ENCODE measurements at places on chromosomes 7 and 10. TPM values are rescaled to one million over a fixed set of nuclear protein-coding genes. Genes with fewer than 3 reads are reported as not detected.

The SLC16A12 gene
- total RNA-seq = not detected

DNA sequence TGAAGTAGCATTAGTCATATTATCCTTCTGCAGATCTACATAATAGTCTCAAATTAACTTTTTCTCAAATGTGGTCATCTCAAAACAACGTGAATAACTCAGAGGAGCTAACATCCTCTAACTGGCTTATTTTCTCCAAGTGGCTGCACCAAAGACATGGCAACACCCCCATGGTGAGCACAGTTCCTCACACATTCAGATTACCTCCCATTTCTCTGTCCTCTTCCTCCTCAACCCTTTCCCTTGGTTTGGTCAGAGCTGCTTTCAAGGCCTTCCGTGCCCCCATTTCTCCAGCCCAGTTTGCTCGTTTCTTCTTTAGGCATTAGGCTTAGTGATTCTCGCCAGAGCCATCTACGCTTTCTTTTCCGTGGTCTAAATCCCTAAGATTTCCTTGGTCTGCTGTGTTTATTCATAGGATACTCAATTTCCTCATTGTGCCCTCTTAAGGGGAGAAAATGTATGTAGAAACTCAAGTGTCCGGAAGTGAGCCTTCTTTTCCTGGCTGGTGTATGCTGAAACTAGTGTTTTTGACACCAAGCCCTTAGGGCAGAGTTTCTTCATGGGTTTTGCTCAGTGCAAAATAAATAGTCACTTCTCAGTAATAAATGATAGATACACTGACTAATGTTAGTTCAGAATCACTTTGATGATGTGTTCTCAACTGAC lies 2.6 kb downstream of the MET start:
- no peak overlapping the region for H3K27ac ChIP-seq
- DNase-seq = no peak
- peaks cover 16% of the 10 kb centered on the region for H3K4me1 ChIP-seq
- no peaks in the 10 kb centered on the region for H3K27me3 ChIP-seq
- no peak overlapping the region for H3K4me3 ChIP-seq

The HOXA13 gene
- total RNA-seq = 2.5 TPM

DNA sequence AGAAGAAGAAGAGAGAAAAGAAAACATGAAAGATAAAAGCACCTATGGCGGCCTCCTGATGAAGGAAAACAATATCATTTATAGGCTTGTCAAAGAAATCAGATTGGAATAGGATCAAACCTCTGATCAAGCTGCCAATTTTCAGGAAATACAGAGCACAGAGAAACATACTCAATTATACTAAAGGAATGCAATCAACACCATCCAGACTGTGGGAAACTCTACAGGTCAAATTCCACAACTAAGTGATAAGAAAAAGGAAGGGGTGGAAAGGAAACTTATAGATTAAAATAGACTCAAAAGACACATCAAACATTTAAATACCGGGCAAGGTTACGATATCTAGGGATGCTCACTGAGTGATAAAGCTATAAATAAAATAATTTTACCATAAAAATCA lies 39.3 kb downstream of the AOAH start:
- H3K36me3 ChIP-seq = no peaks in the 10 kb centered on the region
- no peaks in the 10 kb centered on the region for H3K27me3 ChIP-seq
- no peak overlapping the region for H3K4me3 ChIP-seq
- DNase-seq = no peak
- H3K4me1 ChIP-seq = peaks cover 8% of the 10 kb centered on the region

The CNPY1 gene
- not detected for total RNA-seq

The CROT gene
- total RNA-seq = 13.4 TPM

DNA sequence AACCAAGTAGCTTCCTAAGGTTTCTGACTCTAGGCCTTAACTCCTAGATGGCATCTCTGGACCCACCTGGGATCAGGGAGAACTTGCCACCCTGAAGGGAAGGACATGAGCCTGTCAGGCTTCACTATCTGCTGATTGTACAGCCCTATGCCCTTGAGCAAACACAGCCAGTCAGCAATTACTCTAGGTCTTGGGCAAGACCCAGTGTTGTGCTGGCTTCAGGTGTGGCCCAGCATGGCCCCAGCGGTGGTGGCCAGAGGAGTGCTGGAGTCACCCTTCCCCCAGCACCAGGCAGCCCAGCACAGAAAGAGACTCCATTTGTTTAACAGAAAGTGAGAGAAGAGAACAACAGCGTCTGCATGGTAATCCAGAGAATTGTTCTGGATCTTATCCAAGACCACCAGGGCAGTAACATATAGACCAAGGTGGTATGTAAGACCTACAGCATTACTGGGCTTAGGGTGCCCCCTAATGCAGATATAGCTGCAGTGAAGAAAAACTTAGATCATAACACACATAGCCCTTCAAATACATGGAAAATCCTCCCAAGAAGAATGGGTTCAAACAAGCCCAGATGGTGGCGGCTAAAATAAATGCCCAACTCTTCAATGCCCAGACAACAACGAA lies 207.7 kb downstream of the MAGI2 start:
- no peaks in the 10 kb centered on the region for H3K27me3 ChIP-seq
- peak; percentile 15 for DNase-seq
- H3K36me3 ChIP-seq = no peaks in the 10 kb centered on the region
- H3K27ac ChIP-seq = no peak overlapping the region
- 0 out of 2 replicates have a peak, but pooled peaks cover 3% of the 10 kb centered on the region for H3K4me1 ChIP-seq

DNA sequence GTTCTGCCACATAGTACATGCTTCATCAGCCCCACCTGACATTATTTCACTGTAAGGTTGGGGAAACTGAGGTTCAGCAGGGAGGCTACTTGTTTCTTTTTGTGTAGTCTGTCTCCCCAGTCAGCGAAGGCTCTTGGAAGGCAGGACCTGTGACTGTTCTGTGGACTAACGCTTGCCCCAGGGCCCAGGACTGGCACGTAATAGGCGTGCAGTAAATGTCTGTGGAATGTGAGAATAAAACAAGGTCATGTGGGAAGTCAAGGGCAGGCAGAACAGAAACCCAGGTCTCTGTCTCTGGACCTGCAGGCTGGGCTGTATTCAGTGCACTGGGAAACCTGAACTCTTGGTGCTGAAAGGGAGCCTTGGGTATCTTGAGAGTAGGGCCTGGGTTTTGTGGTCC lies 168.7 kb downstream of the RPS24 start:
- H3K4me1 ChIP-seq = peaks cover 15% of the 10 kb centered on the region
- no peaks in the 10 kb centered on the region for H3K27me3 ChIP-seq
- H3K27ac ChIP-seq = no peak overlapping the region
- H3K36me3 ChIP-seq = no peaks in the 10 kb centered on the region

DNA sequence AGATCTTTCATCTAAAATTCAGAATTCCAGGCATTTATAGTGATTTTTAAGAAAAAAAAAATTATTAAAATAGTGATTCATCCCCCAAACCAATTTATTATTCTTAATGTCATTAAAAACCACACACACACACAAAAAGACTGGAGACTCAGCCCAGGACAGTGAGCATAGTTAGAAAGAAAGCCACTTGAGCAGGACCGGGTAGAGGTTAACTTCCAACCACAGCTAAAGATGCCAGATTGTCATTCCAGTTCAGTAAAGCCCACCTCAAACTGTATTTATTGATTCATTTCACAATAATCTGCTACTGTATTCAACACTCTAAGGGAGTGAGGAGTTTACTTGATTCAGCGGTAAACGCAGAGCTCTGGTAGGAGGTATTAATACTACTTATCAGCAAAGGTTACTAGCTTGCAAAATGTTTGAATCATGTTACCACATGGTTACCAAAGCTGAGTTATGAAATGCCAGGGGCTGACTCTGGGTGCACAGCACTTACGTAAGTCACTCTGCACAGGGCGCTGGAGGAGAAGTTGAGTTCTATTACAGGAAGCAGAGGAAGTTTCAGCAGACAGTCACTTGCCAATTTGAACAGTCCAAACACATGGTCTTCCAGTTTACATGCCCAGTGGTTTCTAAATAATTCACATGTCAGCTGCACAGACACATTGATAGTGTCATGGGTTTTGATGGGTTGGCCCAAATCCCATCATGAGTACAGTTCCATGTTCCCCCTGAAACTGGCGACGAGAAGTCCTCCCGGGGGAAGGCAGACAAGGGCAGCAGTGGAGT lies 64.6 kb downstream of the KLF6 start:
- DNase-seq = no peak
- 0 out of 2 replicates have a peak, but pooled peaks cover 3% of the 10 kb centered on the region for H3K4me1 ChIP-seq
- no peaks in the 10 kb centered on the region for H3K27me3 ChIP-seq
- no peak overlapping the region for H3K27ac ChIP-seq

The ASZ1 gene
- not detected for total RNA-seq

GRCh38 chr7:55570939-55571338 lies 1.4 kb downstream of the VOPP1 start:
- peaks cover 34% of the 10 kb centered on the region for H3K36me3 ChIP-seq
- H3K27me3 ChIP-seq = no peaks in the 10 kb centered on the region
- H3K4me3 ChIP-seq = peak overlapping the region; percentile 96
- H3K27ac ChIP-seq = peak overlapping the region; percentile 86
- H3K4me1 ChIP-seq = peaks cover 57% of the 10 kb centered on the region

DNA sequence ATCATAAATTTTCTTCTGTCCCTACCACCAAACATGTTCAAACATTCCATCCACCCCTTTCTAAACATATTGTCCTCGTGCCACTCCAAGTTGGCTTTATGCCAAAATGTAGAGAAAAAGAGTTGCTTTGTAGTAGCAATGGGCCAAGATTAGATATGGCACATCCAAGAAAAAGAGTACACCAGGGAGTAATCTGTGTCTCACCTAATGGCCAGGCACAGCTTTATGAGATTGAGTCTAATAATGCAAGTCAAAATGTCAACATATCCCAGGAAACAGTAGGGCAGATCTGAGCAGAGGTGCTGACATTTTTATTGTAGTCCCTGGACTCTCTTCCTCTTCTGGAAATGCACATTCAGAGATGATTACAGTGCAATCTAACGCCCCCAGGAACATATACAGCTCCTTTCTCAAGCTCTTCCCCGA lies 5.7 kb upstream of the OR6V1 start:
- H3K27ac ChIP-seq = no peak overlapping the region
- peaks cover 66% of the 10 kb centered on the region for H3K4me1 ChIP-seq
- no peaks in the 10 kb centered on the region for H3K36me3 ChIP-seq
- H3K27me3 ChIP-seq = no peaks in the 10 kb centered on the region
- no peak overlapping the region for H3K4me3 ChIP-seq

- H3K27me3 ChIP-seq = no peaks in the 10 kb centered on the region
- no peak overlapping the region for H3K27ac ChIP-seq
- no peaks in the 10 kb centered on the region for H3K36me3 ChIP-seq
- no peaks in the 10 kb centered on the region for H3K4me1 ChIP-seq
These were observed 40.4 kb upstream of the DMTF1 start for GRCh38 chr7:87111877-87112276.

DNA sequence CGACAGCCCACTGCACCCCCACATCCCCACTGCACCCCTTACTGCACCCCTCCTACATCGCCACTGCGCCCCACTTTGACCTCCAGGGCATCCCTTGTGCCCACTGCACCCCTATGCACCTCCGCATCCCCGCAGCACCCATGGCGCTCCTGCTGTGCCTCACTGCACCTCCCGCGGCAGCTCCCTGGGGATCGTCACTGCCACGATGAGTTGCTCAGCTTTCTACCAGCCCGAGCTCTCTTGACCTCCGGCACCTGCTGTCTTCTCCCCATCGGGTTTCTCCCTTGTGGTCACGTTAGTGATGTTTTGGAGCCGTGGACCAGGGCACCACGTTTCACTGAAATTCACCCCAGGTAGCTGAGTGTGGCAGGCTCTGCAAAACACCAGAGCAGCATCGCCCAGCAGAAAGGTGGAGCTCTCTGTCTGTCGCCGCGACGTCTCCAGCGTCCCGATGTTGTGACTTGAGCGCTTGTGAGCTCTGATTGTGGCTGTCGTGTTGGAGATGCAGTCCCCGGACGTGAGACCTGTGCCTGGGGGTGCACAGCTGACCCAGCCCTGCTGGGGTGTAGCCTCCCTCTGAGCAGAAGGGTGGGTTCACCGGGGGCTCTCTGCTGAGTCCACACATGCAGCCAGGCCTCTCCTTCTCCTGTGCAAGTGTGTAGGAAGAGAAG lies 147.7 kb downstream of the DNAJB6 start:
- H3K4me1 ChIP-seq = 0 out of 2 replicates have a peak, but pooled peaks cover 3% of the 10 kb centered on the region
- no peaks in the 10 kb centered on the region for H3K27me3 ChIP-seq
- DNase-seq = no peak
- H3K36me3 ChIP-seq = no peaks in the 10 kb centered on the region
- H3K4me3 ChIP-seq = no peak overlapping the region

- H3K36me3 ChIP-seq = no peaks in the 10 kb centered on the region
- no peaks in the 10 kb centered on the region for H3K27me3 ChIP-seq
- DNase-seq = no peak
- H3K27ac ChIP-seq = no peak overlapping the region
- H3K4me3 ChIP-seq = no peak overlapping the region
These were observed 113.6 kb upstream of the RET start for GRCh38 chr10:42963312-42963711.

GRCh38 chr7:47583739-47584535 lies 2.0 kb upstream of the TNS3 start:
- H3K27me3 ChIP-seq = no peaks in the 10 kb centered on the region
- DNase-seq = no peak
- no peak overlapping the region for H3K27ac ChIP-seq
- H3K4me3 ChIP-seq = no peak overlapping the region
- H3K4me1 ChIP-seq = peaks cover 43% of the 10 kb centered on the region

DNA sequence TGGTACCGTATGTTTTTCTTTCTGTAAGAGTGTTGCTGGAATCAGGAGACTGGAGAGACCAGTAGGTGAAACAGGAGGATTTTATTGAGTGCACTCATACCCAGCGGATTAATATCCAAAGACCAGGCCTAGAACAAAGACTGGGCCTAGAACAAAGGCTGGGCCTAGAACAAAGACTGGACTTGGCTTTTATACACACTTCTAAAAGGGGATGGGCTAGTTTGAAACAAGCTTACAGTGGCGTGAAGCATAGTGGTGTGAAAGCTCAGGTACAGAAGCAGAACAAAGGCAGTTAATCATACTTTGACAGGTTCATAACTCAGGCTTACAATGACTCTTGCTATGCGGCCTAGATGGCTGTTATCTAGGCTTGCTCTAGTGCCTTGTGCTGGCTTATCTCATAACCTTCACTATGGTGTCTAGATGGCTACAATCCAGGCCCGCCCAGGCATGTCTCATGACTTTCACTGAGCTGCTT lies 67.7 kb downstream of the TRIM24 start:
- no peak overlapping the region for H3K4me3 ChIP-seq
- H3K27me3 ChIP-seq = no peaks in the 10 kb centered on the region
- H3K4me1 ChIP-seq = no peaks in the 10 kb centered on the region
- H3K36me3 ChIP-seq = peaks cover 23% of the 10 kb centered on the region

The SUN1 gene
- 115 TPM for total RNA-seq

GRCh38 chr7:110839866-110840265 lies 251.1 kb upstream of the LRRN3 start:
- no peak for DNase-seq
- no peak overlapping the region for H3K27ac ChIP-seq
- no peaks in the 10 kb centered on the region for H3K36me3 ChIP-seq
- H3K4me3 ChIP-seq = no peak overlapping the region
- H3K4me1 ChIP-seq = no peaks in the 10 kb centered on the region

GRCh38 chr10:69222157-69223027 lies 2.3 kb downstream of the HKDC1 start:
- H3K27ac ChIP-seq = no peak overlapping the region
- peaks cover 6% of the 10 kb centered on the region for H3K4me1 ChIP-seq
- DNase-seq = no peak
- no peaks in the 10 kb centered on the region for H3K27me3 ChIP-seq
- no peak overlapping the region for H3K4me3 ChIP-seq
- no peaks in the 10 kb centered on the region for H3K36me3 ChIP-seq

The GATA3 gene
- total RNA-seq = not detected
